ENCODE measurements at places on chromosomes 5 and 9.

DNA sequence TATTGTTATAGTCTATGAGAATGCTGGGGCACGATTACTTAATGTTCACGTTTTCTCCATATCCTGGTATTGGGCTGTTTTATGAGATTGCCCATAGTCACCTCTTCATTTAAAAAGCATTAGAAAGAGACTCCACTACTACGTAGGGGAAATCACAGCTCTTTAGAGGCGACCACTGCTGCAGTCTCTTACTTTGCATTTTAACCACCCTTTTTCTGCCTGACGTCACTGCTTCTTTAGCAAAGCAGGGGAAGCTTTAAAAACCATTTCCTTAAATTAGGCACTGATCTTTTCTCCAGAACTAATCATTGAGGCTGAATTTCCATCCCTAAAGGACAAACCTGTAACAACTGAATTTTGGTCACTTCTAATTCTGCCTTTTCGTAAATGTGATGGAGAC, 38.9 kb downstream of the ZNF608 start:
- DNase-seq, result no peak

DNA sequence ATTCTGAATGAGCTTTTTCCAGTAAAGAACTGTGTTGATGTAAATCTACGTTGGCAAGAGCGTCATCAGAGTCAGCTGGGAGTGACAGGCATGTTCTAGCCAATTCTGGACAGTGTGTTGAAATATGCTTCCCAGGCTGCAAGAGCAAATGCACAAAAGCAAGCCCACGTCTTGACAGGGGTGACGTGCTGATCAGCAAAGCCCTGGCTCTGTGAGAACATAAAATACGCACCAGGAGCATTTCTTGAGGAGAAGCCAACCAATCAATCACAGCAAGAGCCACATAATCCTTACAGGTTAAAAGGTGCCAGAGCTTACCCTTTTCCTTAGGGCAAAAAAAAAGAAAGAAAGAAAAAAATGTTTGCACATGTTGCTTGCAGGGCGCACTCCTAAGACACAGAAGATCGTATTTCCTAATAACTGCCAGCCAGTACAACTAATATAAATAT, 148.1 kb downstream of the PDE4D start:
- DNase-seq, result peak; percentile 100

DNA sequence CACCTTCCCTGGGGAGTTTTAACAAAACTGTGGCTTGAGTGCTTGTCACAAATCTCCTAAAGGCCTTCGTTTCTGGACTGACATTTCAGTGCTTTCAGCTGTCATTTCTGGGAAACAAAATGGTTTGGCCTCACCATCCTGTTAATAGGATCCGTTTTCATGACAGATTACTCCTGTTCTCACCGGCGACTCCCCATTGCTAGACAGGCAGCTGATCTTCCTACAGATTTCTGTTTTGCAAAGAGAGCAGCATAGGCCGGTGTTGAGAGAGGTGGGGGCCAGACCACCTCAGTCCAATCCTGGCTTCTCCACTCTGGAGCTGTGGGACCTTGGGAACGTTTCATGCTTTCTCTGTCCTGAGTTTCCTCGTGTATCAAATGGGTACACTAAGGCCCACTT, 75.5 kb upstream of the OTULINL start:
- DNase-seq, result no peak

DNA sequence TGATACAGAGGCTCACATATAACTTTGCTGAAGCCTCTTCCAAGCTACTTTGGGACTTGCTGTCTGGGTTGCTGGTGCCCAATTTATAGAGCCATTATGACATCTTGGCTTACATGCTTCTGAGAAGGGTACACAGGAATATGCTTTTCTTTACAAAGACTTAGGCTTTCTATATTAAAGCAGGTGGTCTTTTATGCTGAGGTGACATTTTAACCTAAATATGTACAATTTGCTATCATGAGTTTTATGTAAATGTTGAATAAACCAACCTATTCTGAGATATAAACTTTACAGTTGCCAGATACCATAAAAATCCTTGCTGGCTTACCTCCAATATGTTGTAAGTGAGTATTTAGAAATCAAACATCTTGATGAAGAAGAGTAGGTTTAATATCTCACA, 509.2 kb upstream of the CHD1 start:
- no peak for DNase-seq

DNA sequence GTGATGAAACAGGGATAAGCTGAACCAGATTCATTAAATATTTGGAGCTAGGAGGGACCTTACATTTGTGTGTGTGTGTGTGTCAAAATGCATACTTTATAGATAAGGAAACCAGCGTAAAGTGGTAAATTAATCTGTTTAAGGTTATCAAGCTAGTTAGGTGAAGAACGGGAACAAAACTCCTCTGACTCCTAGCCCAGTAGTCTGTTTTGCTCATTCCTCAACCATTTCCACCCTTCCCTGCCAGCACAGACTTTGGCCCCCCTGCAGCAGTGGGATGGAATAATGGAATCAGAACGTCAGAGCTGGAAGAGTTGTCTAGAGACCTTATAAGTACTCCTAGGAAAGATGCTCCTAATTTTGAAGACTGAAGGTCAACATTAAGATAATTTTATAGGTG, 6.5 kb downstream of the AGXT2 start:
- peak; percentile 68 for DNase-seq

DNA sequence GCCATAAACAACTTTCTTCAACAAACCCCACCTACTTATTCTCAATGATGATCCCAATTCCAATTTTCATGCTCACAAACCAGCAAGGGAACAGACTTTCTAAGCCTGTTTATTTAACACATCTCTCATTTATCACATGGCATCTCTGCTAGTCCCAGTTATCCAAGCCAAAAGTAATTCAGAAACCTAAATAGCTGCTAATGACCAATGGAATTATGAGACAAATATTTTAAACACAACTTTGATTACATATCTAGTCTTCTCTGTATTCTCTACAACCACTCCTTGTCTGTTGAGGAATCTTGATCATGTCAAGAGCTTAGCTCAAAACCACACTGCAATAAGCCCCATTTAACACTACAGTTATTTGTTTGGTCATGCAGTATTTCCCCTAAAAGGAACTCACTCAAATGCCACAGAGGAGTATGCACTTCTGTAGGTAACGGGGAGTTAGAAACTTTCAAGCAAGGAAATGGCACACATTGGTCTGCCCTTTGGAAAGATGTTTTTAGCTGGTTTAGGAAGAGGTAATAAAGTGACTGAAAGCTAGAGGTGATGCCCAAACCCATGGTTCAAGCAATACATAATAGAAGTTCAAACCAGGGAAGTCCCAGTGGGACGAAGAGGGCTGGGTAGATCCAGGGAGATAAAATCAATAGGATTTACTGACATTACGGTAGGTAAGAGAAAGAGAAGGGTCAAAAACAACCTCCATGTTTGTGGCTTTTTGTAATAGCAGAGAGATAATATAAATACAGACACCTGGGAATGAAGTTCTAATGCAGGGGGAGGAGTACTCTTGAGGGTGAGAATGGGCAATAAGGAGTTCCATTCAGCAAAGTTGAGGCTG, 42.1 kb upstream of the HTR4 start:
- DNase-seq, result no peak

DNA sequence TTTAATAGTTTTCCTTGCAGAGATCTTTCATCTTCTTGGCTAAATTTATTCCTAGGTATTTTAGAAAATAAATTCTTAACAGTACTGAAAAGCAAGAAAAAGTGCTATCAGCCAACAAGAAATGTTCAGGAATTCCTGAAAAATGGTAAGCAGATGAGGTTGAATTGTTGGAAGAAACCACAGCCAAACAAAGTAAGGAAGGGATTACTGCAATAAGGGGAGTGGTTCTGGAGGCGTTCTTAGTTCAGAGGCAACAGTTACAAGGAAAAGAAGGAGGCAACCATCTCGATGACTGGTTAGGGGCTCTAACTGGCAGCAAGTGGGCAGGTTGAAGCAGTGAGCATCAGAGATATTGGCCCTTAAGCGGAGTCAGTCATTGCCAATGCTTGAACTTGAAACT, 12.8 kb upstream of the OR13J1 start:
- DNase-seq, result peak; percentile 30

DNA sequence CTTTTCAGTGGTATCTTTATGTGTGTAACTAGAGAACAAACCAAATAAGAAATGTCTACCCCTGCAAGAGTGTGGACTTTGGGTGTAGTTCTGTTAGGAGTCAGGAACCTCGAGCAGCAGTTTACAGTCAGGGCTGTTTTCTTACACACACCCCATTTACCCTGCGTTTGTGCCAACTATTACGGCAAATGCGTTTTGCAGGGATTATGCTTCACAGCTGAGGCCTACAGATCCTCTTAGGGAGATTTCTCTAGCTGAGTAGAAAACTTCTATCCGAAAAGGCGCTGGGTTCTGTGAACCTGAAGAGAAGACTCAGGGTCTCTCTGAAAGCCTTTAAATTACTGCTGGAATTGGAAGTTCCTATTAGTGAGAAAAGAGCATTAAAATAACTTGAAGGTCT, 51.4 kb downstream of the ACER2 start:
- DNase-seq, result no peak

GRCh38 chr9:17005056-17005823, 129.6 kb upstream of the CNTLN start:
- peak; percentile 47 for DNase-seq

DNA sequence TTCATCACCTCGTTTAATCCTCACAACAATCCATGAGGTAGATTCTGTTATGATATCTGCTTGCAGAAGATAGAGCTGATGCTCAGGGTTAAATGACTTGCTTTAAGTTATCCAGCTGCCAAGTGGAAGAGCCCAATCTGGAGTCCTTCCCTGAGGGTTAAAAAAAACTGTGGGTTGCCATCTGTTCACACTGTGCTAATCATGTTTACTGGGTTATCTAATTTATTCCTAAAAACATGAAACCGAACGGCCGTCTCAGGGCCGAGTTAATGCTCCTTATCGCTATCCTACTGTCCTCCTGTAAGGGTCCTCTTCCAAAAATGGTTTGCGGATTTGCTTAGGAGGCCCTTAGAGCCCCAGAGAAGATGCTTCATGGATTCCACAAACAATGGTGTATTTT, 153.3 kb downstream of the YIPF5 start:
- no peak for DNase-seq

DNA sequence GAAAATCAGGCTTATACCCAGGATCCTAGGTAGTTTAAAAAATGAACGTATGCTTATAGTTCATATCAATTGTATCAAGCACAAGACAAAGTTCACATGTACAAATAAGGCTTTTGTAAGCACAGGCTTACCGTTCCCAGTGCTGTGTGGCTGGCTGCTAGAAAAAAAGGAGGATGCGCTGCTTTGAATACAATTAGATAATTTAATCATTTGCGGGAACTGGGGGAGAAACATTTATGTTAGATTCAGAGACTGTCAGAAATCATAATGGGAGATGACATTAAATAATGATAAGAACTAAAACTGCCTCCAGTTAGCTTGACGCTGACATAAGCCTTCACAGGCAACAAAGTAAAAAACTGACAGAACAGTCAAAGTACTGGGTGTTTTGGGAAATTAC, 93.2 kb downstream of the FNBP1 start:
- no peak for DNase-seq

DNA sequence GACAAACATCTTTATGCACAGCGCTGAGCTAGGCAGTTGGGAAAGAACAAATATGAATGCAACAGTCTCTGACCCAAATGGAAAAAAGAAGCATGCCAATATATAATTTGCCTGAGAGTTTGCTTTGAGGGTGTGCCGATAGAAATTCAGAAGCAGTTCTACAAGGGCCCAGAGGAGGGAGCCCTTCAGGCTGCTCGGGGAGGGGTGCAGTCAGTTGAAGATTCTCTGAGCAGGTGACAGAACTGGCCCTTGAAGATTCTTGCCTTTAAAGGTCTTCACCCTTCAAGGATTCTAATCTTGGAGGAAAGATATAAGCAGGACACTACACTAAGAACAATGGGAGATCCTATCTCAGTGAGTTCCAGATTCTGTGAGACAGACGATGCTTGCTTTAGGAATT, 3.7 kb upstream of the PAPPA start:
- DNase-seq, result no peak

DNA sequence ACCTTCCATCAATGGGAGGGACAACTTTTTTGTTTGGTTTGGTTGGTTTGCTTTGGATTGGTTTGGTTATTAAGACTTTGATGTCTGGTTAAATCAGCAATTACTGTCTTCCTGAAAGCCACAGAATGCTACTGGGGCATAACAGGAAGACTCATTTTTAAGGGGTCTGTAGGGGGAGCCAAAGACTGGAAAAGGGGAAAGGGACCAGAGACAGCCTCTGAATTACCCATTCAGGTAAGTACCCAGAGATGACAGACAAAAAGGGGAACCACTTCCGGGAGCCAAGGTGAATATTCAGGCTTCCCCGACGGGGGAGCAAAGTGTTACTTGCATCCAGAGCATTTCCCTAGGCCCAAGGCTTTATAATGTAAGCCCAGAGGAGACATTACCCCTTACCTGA, 4.6 kb upstream of the FEM1C start:
- peak; percentile 44 for DNase-seq

DNA sequence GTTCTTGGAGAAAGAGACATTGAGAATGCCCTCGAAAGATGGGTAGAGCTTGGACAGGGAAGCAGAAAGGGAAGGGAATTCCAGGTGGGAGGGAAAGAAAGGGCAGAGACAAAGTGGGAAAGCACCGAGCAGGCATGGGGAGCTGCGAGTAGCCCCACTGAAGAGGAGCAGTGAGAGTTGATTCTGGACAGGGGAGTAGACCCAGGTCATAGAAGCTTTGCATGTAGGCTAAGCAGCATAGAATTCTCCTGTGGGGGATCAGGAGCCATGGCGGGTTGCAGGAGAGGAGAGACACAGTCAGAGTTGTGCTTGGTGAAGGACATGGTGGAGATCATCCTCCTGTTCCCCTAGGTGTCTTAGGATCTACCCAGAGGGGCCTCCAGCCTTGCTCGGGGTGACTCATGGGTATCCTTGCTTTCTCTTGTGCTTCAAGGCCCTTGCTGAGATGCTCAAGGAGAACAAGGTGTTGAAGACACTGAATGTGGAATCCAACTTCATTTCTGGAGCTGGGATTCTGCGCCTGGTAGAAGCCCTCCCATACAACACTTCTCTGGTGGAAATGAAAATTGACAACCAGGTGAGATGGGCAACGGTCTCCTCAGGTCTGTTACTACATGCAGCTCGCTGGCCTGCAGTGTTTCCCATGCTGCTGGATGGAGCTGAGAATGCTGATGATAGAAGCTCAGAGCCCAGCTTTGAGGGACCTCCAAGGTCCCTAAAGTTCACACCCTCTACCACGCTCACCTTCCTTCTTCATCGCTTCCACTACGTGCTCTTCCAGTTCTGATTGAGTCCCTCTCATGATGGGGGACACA, 64.5 kb downstream of the TSTD2 start:
- no peak for DNase-seq
